ENCODE measurements at places on chromosomes 16 and 17.

DNA sequence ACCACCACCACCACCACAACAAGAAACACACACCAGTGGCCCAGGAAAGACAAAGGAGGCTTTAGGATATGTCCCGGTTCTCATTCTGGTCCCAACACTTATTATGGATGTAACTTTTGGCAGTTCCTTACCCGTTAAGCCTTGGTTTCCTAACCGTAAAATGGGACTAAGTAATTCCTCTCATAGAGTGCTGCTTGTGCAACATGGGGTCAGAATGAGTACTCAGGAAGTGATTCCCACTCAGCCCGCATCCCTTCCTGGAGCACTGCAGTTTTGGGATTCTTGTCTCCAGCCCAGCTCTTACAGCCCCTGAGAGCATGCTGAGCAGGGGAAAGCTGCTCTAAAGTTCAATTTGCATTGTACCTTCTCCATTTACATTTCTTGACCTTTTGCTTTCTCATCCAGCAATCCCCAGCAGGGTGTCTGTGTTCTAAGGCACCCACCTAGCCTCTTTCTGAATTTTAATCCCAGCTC is 262.6 kb downstream of the PRKCA start:
- no peak for DNase-seq

- no peak for DNase-seq
Measured at GRCh38 chr17:28492352-28493310, 13.5 kb upstream of the FOXN1 start.

- peak; percentile 16 for DNase-seq
Measured at GRCh38 chr17:76789235-76789788, 51.4 kb downstream of the MFSD11 start.

DNA sequence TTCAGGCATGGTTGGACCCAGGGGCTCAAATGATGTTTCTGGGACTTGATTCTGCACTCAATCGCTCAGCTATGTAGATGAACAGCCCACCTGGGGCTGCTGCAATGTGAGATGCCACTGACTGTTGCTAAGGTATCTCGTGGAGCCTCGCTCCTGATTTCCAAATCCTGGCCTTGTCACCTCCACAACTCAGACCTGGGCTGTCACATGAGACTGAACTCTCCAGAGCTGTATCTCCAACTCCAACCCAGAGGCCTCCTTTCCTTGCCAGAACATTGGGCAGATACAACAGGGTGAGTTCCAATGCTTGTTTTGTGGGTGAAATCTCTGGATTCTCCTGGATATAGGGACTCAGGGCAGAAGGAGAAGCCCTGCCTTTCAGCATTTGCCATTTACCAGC is 79.5 kb downstream of the GNAO1 start:
- DNase-seq: no peak

DNA sequence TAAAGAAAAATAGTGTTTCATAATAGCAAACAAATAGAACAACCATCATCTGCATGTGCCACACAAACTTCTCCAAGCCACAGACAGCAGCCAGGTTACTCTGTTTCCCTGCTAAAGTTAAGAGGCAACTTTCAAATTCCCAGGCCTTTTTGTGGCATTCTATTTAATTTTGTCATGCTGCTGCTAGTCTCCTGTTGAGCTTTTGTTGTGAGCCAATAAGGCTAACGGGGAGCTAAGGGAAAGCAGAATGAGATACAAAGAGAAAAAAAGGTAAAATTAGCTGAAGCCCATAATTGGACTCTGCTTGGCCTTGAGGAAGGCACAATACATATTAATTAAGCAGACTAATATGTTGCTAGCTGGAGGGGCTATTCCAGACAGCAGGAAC is 74.7 kb upstream of the GNAO1 start:
- no peak for DNase-seq

DNA sequence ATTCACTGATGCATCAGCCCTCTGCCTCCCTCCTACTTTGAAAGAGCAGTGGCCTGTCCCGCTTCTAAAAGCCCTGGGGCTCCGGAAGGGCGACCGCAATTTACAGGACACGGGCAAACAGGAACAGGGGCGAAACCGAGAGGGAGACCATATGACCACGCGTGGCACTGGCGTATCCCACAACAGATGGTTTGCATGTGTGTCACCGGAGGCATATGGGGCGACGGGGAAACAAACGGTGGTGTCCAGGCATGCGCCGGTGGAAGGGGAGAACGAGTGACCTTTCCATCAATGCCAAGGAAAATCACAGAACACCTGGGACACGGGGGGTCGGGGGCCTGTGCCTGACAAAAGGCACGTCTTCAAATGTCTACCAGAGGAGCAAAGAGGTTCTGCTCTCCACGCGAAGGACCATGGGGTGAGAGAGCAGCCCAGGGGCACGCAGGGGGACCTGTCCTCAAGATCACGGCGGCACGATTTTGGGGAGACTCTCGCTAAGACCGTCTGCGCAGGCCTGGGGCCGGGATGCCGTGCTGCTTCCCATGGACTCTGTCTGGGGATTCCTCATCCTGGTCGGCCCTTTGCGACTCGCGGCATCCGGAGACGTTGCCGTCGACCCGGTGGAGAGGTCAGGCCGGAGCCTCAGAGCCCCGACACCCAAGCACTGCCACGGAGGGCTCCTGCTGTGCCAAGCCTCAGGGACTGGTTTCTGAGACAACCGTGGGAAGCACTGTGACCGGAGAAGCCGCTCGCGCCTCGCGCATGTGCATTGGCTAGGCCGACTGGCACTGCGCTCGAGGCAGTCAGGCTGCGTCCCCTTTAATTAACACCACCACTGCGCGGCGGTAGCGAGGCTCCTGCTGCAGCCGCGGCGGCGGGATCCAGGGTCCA is 12.8 kb upstream of the KCNJ18 start:
- DNase-seq: no peak

DNA sequence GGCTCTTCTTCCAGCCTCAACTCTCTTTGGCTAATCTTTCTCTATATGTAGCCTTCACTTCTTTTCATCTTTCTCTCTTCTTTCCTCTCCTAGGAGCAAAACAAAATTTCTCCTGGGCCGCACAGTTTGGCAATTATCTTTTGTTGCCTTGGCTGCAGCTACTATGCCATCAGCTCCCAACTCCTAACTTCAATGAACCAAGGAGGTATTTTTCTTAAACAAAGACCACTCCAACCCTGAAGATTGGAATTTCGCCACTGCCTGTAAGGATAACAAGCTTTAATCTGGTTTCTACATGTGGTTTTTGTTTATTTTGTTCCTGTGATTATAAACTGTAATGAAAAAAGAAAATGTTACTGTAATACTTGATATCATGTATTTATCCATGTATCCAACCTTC is 2.3 kb upstream of the SCPEP1 start:
- DNase-seq: no peak

GRCh38 chr16:82203198-82203597 is 33.2 kb upstream of the MPHOSPH6 start:
- no peak for DNase-seq
